ENCODE measurements at places on chromosomes 3 and 15.

- DNase-seq, result no peak
Measured at GRCh38 chr3:61729038-61729634, 167.8 kb downstream of the PTPRG start.

DNA sequence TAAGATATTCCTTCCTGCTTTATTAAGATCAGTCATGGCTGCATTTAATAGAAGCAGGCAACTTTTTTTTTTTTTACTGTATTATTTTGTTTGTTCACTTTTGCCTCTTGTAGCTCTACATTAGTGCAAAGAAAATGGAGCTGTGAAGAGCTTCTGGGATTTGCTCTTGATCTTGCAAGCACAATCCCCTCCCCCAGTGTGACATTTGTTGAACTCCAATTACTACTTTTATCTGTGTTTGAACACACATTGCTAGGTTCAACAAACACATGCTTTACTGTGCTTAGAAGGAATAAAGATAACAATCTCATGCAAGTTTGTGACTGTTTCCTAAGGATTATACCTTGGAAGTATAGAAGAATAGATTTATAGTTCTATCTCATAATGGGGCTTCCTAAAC, 648.8 kb downstream of the NLGN1 start:
- DNase-seq, result no peak

GRCh38 chr15:50907601-50908208, 778 bp upstream of the AP4E1 start:
- peak; percentile 58 for DNase-seq

DNA sequence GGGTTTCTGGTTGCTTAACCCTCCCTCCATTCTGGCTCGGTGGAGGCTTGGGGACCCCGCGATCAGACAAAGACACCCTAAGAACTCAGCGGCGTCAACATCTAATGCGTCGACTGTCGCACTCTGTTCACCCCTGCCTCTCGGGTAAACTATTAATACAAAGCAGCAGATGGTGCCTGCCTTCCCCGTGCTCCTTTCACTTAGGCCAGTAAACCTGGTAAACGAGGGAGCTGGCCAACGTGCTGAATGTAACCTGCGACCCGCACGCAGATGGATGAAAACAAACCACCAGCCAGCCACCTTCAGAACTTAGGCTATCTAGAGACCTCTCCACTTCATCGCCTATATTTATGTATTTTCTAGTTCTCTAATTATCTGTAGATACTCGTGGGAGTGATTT, 848 bp upstream of the CADPS start:
- DNase-seq, result peak; percentile 87

DNA sequence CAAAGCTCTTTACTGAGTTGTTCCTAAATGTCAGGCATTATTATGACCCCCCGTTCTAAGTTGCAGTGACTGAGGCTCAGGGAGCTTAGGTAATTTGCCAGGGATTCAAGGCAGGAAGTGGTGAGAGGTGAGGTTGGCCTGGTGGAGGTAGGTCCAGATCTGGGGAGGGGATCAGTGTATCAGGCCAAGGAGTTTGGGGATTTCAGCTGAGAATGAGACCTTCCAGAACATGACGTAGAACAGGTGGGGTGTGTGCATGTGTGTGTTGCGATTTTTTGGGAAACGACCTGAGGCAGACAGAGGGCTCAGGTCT, 41.1 kb upstream of the MRPS22 start:
- DNase-seq, result no peak

DNA sequence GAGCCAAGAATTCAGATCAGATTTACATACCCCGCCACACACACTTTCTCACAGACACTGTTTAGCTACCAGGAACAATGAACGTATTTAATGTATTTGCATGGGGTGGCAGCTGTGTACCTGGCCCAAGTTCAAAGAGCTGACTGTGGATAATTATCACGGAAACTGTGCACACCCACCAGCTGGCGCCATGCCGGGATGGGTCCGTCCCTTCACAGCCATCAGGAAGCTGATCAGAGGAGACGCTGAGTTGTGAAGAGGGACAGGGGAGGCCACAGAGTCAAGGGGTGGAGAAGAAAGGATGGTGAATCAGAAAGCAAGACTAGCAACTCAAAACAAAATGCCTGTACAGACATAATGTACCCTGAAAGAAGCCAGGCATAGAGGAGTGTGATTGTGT, 13.1 kb upstream of the PLA2G4D start:
- DNase-seq, result peak; percentile 31

DNA sequence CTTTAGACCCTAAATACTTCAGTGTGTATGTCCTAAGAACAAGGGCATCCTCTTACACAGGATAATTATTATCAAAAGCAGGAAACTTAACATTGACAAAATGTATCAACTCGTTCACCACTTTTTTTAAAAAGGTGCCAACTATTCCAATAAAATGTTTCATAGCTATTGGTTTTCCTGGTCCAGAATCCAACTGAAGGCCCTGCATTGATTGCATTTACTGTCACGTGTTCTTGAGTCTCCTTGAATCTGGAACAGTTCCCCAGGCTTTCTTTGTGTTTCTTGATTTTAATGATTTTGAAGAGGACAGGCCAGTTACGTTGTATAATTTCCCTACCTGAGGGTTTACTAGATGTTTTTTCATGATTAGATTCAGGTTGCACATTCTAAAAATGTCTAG, 94.6 kb upstream of the ARHGEF3 start:
- no peak for DNase-seq

- no peak for DNase-seq
Measured at GRCh38 chr3:69406163-69406562, 20.3 kb upstream of the FRMD4B start.

DNA sequence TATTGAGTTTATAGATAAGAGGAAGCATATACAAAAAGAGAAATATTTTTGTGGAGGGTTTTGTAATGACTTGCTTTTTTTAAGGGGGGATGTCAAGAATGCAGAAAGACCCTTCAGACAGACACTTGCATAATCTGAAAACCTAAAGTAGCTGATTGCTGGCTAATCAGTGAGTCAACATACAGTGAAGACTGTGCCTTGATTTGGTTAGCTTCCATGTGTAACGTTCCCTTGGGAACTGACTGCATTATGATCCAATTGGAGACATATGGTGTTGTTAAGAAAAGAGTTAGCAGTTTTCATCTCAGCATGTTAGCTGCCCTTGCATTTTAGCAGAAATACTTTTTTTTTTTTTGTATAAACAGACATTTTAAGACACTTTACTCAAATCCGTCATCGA, 483.2 kb downstream of the RBMS3 start:
- no peak for DNase-seq

- DNase-seq, result no peak
Measured at GRCh38 chr3:46551615-46552014, 14.5 kb downstream of the LRRC2 start.

DNA sequence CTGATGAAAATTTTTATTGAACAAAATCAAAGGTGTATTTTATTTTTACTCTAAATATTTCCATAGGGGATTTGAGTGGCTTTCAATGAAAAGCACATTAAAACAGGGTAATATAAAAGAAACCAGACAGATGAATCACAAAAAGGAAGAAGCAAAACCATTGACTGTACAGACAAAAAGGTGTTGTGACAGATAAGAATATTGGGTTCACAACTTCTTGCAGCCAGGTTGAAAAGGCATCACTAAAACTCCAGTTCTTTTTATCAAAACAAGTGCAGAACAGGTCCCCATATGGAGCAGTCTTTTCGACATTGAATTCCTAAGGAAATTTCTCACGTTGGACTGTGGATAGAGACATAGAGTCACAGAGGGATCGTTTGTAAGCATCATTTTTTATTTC, 53.8 kb downstream of the AGTR1 start:
- DNase-seq, result no peak

Data from OCI-LY7 (cell line).